ENCODE measurements at places on chromosomes 4 and X. TPM values are rescaled to one million over a fixed set of nuclear protein-coding genes. Genes with fewer than 3 reads are reported as not detected.
A peak's percentile ranks its signal among the peaks of the same experiment; 100 is the strongest.

DNA sequence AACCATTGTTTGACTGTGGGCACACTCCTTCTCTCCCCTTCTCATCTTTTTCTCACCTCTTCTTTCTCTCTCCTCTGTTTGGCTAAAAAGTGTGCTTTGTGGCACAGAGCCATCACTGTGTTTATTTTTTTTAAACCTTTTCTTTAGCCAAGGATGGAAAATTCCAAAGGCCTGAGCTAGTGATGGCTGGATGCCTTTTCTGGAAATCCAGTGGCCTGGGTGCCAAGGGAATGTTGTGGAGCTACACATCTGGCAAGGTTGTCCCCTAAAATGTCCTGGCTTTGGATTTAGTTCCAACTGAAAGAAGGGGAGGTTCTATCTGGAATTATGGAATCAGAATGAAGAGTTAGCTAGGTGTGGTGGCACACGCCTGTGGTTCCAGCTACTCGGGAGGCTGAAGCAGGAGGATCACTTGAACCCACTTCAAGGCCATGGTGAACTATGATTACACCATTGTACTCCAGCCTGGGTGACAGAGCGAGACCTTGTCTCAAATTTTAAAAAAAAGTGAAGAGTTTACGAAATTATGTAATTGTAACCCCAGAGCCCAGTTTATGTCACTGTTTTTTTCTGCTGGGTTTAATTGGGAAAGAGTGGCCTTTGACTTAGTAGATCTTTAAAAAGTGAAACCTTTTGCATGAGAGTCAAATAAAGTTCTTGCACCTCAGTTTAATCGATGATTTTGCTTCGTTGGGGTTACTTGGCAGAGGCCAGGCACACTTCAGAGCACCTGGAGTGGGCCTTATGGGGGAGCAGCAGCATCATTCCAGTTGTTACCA lies 17.7 kb downstream of the DOCK11 start:
- DNase-seq: no peak
- no peaks in the 10 kb centered on the region for H3K4me1 ChIP-seq
- no peak overlapping the region for H3K27ac ChIP-seq

GRCh38 chrX:73818200-73819116 lies 255.5 kb downstream of the CHIC1 start:
- no peak overlapping the region for H3K4me3 ChIP-seq
- H3K36me3 ChIP-seq: no peaks in the 10 kb centered on the region
- H3K27ac ChIP-seq: no peak overlapping the region
- DNase-seq: no peak
- no peaks in the 10 kb centered on the region for H3K4me1 ChIP-seq

DNA sequence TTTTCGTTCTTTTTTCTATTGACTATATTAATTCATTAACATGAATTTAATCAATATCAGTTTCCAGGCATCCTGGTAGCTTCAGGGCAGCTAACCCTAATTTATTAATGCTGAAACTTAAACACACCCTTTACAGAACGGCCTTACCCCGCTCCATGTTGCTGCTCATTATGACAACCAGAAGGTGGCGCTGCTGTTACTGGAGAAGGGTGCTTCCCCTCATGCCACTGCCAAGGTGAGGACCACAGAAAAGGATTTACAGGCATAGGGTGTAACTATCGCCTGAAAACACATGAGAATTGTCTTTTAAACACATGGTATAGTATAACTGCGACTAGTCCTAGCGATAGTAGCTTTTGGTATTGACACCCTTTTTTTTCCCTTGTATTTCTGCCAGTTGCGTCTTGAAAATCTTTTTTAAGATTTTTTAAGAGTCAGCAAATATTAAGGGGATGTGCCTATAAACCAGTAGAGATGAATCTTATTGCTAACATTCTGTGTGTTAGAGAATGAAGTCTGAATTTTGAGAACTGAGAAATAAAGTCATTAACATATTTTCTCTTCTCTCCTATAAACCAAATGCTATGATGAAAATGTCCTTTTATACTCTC lies 229.0 kb downstream of the ANK2 start:
- H3K4me1 ChIP-seq: no peaks in the 10 kb centered on the region
- no peak overlapping the region for H3K27ac ChIP-seq
- no peaks in the 10 kb centered on the region for H3K27me3 ChIP-seq
- H3K36me3 ChIP-seq: no peaks in the 10 kb centered on the region
- no peak overlapping the region for H3K4me3 ChIP-seq

DNA sequence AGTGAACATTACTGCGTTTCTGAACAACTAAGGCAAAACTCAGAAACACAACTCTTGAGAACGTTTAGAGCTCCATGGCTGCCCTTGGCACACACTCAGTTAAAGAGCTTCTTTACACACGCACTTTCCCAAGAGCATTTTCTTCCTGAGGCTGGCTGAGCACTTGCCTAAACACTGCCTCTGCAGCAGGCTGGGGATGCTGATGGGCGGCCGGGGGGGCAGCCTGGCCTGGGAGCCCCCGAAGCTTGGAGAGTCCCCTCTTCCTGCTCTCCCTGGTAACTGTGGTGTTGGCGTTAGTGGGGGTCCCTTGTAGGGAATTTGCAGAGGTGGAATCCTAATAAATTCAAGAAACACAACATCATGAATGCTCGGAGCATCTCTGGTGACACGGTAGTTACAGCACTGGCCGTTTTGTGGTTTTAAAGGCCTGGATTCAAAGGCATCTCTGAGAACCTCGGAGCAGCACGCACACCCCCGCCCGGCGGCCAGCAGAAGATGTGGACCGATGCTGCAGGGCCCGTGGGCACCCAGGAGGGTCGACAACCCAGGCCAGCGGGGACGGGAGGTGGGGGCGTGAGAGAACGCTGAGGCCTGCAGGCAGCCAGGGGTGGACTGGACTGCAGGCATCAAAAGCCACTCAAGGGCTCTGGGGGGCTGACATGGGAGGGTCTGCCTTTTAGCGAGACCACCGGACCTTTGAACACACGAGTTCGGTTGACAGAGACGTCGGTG lies 45.4 kb downstream of the FGFRL1 start:
- H3K4me3 ChIP-seq: no peak overlapping the region

GRCh38 chrX:98380106-98380505 lies 1496.4 kb downstream of the RPA4 start:
- H3K27me3 ChIP-seq: no peaks in the 10 kb centered on the region
- H3K36me3 ChIP-seq: no peaks in the 10 kb centered on the region
- H3K4me3 ChIP-seq: no peak overlapping the region

GRCh38 chrX:50707405-50707804 lies 106.6 kb downstream of the SHROOM4 start:
- H3K4me3 ChIP-seq: no peak overlapping the region
- H3K27ac ChIP-seq: no peak overlapping the region
- H3K27me3 ChIP-seq: no peaks in the 10 kb centered on the region
- no peak for DNase-seq

DNA sequence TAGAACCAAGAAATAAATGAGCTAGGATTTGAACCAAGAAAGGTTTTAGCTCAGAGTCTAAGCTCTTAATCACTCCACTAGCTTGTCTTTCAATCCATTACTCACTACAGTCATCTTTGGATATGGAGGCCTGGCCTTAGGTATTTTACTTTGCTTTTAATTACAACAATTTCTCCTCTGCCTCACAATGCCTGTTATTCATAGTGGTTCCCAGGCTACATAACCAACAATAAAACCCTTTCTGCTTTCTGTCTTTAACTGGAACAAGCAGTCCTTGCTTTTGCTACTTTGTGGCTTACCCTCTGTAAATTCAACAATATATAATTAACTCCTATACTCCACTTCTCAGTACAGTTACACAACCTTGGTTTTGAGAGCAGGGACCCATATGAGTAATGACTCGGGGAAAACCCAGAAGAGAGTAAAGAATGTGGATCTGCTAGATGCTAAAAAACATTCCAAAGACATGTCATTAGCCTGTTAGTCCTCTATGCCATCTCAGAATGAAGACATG lies 94.7 kb upstream of the NAP1L5 start:
- no peaks in the 10 kb centered on the region for H3K36me3 ChIP-seq
- no peak overlapping the region for H3K27ac ChIP-seq
- no peak overlapping the region for H3K4me3 ChIP-seq
- H3K27me3 ChIP-seq: no peaks in the 10 kb centered on the region
- DNase-seq: no peak
- no peaks in the 10 kb centered on the region for H3K4me1 ChIP-seq

DNA sequence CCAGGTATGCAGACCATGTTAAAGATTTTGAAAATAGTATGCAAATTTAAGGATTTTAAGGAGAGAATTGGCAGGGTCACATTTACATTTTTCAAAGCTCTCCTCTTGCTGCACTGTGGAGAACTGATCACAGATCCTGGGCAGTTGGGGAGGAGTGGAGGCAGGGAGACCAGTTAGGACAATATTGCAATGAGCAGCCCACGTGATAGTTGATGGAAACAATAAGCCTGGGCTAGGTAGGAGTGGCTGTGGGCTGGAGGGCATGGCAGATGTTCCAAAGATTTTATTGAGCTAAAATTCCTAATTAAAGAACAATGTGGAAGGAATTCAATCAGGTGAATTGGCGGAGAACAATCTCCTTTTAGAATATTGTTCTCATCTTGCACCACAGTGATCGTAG lies 50.6 kb downstream of the ENPEP start:
- H3K4me1 ChIP-seq: no peaks in the 10 kb centered on the region
- H3K4me3 ChIP-seq: no peak overlapping the region
- H3K27ac ChIP-seq: no peak overlapping the region
- no peaks in the 10 kb centered on the region for H3K27me3 ChIP-seq
- no peak for DNase-seq

DNA sequence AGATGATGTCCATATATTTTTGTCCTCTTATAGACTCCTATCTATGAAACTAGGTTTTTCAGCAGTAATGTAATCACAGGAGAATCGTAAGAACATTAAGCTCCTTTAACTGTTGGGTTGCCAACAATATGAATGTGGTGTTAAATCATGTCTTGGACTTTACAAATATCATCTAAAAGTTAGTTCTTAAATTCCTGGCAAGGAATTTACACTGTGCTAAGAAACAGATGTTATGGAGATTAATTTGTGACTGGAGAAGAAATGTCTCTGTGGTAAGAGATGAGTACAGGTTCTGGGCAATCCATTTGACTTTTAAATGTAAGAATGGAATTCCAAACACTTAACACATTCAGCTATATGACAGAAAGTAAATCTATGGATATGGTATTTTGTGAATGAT lies 34.6 kb downstream of the CNKSR2 start:
- H3K36me3 ChIP-seq: no peaks in the 10 kb centered on the region
- H3K27me3 ChIP-seq: no peaks in the 10 kb centered on the region
- H3K27ac ChIP-seq: no peak overlapping the region
- DNase-seq: no peak

DNA sequence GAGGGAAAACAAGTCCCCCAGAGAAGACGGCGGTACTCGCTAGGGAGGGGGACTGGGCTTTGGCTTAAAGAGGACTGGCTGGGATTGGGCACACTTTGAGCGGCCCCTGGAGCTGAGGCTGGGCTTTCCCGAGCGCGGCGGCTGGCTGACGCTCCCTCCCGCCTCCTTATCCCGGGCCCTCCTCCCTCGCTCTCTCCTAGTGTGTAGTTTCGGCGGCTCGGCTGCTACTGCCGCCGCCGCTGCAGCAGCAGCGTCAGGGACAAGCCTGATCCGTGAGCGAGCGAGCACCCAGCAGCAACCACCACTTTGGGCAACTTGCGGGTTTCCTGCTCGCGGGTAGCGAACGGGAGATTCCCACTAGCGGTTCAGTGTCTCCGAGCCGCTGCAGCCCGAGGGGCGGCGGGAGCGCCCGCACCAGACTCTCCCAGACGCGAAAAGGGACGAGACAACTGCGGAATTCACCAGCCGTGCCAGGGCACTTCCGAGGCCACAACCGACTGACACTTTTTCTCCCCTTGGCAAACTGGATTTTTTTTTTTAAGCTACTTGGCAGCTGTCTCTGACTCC lies 632 bp upstream of the PCDH7 start:
- H3K36me3 ChIP-seq: no peaks in the 10 kb centered on the region
- H3K27me3 ChIP-seq: no peaks in the 10 kb centered on the region
- peak overlapping the region; percentile 58 for H3K4me3 ChIP-seq
- peaks cover 3% of the 10 kb centered on the region for H3K4me1 ChIP-seq

DNA sequence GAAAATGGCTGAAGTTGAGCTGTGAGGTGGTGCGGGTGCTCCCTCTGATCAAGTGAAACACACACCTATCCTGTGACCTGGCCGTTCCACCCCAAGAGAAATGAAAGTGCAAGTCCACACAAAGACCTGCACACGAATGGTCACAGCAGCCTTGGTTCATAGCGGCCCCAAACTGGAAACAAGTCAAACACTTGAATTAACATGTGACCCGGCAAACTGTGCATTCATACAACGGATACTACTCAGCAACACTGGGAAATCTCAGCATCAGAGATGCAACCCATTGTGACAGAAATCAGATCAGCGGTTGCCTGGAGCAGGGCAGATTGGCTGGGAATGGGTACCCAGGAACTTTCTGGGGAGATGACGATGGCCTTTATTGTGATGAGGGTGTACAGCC lies 7.6 kb downstream of the G6PD start:
- no peak for DNase-seq
- H3K4me3 ChIP-seq: no peak overlapping the region
- peaks cover 23% of the 10 kb centered on the region for H3K4me1 ChIP-seq
- no peak overlapping the region for H3K27ac ChIP-seq

DNA sequence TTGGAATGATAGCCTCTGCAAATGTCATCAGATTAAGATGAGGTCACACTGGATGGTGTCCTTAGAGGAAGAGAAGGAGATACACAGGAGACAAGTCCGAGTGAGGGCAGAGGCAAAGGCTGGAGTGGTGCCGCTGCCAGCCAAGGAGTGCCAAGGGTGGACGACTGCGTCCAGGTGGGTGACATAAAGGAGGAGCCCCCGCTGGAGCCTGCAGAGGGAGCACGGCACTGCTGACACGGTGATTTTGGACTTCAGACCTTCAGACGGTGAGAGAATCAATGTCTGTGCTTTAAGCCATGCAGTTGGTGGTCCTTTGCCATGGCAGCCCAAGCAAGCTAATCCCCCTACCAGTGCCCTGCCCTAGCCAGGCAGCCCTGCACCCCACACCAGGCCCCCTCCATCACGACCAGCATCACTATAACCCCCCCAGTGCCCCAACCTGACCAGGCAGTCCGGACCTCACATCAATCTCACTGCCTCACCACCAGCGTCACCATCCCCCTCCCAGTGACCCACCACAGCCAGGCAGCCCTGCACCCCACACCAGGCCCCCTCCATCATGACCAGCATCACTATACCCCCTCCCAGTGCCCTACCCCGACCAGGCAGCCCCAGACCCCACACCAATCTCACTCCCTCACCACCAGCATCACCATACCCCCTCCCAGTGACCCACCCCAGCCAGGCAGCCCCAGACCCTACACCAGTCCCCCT lies 130.0 kb downstream of the HMX1 start:
- no peak overlapping the region for H3K4me3 ChIP-seq
- DNase-seq: no peak
- H3K4me1 ChIP-seq: no peaks in the 10 kb centered on the region
- H3K27ac ChIP-seq: no peak overlapping the region

- H3K27me3 ChIP-seq: no peaks in the 10 kb centered on the region
- peak; percentile 73 for DNase-seq
- H3K4me3 ChIP-seq: peak overlapping the region; percentile 96
- H3K36me3 ChIP-seq: no peaks in the 10 kb centered on the region
Measured at GRCh38 chr4:147732518-147733235, 789 bp downstream of the ARHGAP10 start.

The IL2 gene
- total RNA-seq: not detected

The CITED1 gene
- total RNA-seq: 1.3 TPM

The RNF150 gene
- total RNA-seq: 0.14 TPM

The ANOS1 gene
- 0.91 TPM for total RNA-seq

The TAB3 gene
- total RNA-seq: 14.8 TPM

The AFF1 gene
- 45.2 TPM for total RNA-seq

The MAGEC2 gene
- not detected for total RNA-seq
